ENCODE measurements at places on chromosomes 11 and 22.

- no peak for DNase-seq
Observed at GRCh38 chr11:87256694-87257340, 219.1 kb downstream of the TMEM135 start.

DNA sequence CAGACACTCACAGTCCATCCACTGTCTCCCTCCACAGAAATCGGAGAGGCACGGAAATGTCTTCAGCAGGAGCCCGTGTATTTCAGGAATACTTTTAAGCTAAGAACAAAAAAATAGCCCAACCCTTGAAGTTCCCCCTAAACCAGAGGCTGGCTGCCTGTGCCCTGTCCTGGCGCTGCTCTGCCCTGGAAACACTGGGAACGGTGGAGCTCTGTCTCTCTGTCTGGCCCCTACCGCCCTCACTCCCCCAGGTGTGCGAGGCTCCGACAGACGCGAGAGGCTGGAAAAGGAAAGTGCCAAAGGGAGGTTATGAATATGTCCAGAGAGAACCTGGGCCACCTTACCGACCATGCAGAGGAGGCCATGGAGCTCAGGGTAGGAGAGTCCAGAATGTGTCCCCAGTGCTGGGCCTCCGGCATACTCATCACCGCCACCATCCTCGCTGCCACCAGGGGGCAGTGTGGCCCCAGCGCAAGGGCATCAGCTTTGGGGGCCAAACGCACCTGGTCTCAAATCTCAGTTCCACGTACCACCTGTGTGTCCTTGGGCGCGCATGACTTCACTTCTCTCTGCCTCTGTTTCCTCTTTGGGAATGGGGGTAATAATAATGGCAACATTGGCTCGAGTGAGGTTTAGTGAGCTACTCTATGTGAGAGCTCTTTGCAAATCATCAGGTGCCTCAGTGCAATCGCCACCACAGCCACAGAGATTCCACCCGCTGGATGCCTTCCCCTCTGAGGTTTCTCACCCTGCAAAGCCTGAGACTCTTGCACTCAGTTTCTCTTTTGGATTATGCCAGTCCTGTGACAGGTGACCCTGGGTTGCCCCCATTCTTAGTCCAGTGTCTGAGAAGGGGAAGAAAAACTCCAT is 10.4 kb upstream of the SLCO2B1 start:
- no peak for DNase-seq

DNA sequence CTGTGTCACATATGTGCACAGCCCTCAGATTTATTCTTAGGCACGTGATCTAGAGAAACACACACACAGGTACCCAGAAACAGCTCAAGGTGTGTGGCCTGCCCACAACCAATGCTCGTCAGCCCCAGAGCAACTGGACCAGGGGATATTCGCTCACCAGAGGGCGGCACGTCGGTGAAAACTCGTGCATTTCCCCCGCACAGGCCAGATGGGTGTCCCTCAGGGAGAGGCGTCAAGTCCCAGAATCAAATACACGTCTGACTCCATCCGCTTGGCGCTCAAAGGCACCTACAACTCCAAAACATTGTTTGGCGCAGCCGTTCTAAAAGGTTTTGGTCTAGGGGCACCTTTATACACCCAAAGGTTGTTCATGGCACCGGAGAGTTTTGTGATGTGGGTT is 429.0 kb downstream of the BRD1 start:
- no peak for DNase-seq

GRCh38 chr11:46686886-46687795 is 13.3 kb downstream of the ARHGAP1 start:
- peak; percentile 88 for DNase-seq

DNA sequence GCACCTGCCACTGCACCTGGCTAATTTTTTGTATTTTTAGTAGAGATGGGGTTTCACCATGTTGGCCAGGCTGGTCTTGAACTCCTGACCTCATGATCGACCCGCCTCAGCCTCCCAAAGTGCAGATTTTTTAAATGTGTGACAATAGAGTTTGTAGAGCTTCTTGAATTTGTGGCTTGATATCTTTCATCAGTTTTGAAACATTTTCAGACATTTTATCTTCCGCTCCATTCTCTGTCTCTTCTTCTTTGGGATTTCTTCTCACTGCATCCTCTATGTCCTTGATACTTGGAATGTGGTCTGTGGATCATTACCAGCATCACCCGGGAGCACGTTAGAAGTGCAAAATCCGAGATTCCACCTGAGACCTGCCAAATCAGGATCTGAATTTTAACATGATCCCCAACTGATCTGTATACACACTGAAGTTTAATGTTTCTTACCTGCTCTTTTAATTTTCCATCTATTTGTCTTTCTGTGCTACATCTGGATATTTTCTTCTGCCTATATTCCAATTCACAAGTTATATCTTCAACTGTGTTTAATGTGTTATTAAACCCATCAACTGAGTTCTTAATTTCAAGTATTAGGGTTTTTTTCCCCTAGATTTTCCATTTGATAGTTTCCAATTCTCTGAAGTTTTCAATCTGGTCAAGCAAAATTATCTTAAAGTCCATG is 126.4 kb downstream of the CEP164 start:
- no peak for DNase-seq

DNA sequence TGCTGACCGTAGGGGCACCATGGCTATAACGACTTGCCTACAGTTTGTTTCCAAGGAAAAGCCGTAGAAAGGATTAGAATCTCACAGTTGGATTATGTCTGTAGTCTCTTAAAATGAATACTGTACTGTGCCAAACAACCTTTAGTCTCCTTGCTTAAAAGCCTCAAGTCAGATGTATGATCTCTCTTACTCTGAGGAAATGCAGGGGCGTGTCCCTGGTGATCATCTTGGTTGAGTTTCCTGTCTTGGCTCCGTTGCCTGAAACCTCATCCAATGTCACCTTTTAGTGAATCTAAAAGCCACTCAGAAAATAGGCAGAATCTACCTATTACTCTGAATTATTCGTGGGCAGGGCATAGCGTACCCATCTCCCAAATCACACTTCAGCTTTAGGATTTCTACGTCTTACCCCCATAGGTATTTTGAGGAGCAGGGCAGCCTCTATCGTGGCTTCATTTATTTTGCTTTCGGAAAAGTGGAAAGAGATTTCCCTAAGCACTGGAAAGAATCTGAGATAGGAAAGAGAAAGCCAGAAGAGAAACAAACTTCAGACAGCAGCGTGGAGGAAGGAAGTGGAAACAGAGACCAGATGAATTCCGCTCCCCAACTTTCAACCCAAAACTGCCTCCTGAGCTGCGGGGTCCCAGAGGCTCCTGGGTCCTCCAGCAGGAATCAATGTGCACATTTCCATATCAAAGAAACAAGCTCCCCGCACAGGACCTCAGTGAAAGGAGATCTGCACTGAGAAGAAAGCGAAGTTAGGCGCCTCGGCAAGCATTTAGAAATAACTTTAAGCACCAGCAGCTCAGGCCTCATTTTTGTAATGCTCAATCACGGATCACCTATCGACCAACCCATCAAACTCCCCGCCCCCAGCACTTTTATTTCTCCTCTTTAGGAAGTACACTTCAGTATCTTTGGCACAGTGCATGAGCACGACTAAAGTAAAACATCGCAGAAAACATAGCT is 245.8 kb downstream of the ETS1 start:
- DNase-seq, result no peak

GRCh38 chr22:30305906-30306626 is 16.8 kb upstream of the CASTOR1 start:
- no peak for DNase-seq

DNA sequence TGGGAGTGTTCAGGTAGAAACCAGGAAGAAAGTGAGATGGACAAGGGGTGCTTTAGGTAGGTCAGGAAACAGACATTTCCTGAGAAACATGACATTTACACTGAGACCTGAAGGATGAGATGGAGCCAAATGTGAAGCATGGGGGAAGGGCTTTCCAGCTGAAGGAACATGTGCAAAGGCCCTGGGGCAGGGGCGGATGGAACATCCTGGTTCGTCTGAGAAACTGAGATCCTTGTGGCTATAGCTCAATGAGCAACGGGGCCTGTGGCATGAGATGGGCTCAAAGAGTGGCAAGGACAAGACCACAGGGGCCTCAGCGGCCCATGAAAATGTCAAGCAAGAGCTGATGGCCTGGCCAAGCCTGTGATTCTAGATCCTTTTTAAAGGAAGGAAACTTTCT is 127.4 kb downstream of the DSCAML1 start:
- no peak for DNase-seq

DNA sequence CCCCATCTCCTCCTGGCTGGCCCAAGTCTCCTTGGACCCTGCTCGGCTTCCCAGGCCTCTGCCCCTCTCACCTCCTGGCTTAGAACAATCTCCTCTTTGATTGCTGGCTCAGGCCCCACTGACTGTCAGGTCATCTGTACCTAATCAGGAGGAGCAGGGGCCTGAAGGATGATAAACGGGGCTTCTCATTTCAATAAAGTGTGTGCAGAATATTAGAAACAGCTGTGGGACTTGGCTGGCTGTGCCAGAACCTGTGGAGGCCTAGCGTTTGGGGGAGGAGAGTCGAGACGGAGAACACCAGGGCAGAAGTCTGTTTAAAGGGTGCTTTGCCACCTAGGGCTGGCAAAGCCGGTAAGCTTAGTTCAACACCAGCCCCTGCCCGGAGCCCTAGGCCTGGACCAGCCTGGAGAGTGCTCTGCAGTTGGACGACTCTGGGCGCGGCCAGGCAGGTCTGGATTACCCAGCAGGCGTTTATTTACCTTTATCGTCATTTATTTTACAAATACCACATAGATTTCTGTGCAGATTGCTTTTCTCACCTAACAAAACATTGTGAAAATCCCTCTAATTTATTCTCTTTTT is 10.1 kb upstream of the VSIG10L2 start:
- DNase-seq, result no peak

DNA sequence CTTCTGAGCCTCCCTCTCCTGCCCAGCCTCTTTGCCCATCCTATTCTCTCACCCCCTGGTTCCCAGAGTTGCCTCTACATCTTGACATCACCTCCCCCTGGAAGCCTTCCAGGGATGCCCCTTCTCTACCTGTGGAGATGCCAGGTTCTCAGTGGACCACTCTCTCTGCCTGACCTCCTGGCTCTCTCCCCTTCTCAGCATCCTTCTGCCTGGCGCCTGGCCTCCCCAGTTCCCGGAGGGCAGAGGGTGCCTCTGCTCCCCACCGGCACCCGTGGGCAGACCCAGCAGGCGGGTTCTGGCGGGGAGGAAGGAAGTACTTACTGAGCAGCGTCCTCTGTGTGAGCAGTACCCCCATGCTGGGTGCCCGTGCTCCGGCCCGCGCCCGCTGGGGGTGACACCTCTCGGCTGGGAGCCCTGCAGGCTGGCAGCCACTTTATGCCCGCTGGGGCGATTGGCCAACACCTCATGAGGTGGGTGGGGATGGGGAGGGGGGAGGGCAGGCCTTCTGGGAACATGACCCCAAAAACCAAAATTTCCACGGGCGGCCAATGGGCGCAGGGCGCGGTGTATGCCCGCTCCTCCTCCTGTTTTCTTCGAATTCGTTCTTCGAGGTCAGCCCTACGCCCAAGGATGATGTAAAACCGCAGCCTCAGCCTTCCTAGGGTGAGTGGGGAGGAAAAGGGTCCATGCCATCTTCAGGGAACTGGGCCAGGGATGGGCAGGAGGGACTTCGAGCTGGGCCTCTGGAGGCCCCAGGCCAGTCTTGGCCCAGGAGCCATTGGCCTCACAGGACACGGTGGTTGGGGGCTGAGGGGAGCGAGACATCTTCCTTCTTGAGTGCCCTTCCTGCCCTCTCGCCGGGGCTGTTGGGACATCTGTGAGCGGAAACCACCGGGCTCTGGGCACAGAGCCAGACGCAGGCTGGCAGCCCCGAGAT is at the start of gene OSM:
Gene OSM, minus strand, starts transcription at position 407 of the 937 bp plus-strand sequence. Its CDS starts 52 bp downstream, at position 355.
- DNase-seq, result no peak

GRCh38 chr11:118688851-118689502 is 9.5 kb upstream of the TREH start:
- no peak for DNase-seq

DNA sequence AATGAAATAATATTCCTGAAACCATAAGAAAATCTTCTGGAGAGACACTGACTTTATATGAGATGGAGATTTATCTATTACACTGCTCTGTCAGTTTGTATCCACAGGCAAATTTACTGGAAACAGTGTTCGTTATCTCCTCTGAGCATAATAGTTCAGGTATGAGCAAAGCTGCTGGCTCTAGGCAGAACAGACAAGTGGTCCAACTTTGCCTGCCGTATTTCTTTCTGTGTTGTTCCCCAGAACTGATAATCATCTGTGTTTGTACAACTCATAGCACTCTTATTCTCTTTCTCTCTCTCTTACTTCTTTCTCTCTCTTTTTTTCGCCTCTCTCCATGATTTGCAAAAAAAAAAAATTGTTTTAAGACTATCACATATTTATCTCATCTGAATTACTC is 623.8 kb upstream of the CHORDC1 start:
- DNase-seq, result no peak

DNA sequence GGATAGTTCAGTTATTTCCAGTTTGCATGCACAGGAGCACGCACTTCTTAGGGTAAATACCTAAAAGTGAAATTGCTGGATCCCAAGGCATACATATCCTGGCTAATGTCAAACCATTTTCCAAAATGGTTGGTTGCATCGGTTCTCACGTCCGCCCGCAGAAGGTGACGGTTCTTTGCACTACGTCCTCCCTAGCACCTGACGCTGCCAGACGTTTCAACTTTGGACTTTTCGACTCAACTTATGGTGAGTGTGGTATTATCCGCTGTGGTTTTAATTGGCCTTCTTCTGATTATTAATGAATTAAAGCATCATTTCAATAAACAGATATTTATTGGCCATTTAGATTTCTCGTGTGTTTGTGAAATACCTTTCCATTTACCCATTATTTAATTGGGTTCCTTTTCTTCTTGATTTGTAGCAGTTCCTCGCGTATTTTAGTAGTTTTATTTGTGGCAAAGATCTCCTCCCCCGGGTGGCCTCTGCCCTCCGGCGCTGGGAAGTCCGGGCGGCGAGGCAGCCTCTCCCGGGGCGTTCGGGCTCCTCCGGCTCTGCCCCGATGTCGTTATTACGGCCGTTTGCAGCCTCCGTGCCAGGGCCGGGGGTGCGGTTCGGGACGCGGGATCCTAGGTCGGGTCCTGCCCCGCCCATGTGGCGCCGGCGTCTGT is at the start of gene JHY:
Gene JHY, plus strand, starts transcription at position 571 of the 668 bp plus-strand sequence. CDS start 3,091 bp downstream, outside the sequence.
- no peak for DNase-seq

DNA sequence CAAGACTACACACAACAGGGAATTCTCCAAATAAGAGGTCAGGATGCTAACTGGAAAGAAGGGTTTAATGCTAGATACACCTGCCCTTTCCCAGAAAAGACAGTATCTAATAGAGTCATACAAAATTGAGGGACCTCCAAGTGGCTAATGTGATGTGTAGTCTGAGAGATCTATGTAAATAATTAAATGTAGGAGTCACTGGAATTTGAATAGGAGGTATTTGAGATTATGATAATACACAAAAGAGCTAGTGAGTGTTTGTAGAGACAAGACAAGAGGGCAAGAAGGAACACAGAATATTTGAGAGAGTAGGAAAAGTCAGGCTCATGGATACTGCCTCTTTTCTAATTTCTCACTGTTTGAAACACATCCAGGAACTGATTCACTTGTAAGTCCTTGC is 15.5 kb upstream of the INSC start:
- no peak for DNase-seq

- DNase-seq, result peak; percentile 51
Observed at GRCh38 chr22:49983148-49984042, 22.8 kb downstream of the PIM3 start.

- no peak for DNase-seq
Observed at GRCh38 chr11:17414317-17414737, 25.9 kb upstream of the KCNJ11 start.

- no peak for DNase-seq
Observed at GRCh38 chr11:64870176-64870892, 8.1 kb downstream of the EHD1 start.
